T1000 (cell line): ENCODE measurements at places on chromosomes 1 and 21.

DNA sequence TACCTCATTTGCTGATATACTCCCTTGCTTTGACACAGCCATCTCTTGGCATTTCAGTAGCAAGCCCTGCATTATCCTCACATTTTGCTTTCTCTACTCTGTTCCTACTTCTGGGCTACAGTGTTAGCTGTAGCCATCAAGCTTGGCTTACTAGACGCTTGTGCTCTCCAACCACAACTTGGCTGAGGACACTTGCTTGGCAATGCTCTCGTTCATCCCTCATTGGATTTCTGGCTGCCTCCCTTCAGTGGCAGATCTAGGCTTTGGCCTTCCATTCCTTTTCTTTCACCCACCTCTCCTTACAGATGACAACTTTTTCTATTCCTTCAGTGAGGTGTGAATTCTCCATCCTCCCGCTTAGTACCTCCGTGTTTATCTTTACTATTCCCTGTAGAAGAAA is 428.7 kb upstream of the LRRC7 start:
- DNase-seq, result no peak

DNA sequence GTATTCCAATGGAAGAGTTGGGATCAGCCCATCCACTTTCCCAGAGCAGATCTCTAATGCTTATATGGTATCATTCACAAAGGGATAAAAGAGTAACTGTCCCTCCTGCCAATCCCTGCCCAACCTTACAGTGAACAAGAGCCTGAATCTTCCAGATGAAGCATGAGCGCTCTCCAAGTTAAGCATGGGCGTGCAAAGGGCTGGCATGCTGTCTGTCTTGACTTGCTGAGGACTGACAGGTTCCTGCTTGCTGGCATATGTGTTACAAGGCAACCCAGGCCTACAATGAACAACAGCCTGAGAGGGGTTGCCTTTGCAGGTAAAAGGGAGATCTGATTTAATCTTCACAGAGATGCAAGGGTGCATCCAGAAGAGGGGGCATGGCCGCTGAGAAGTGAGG is 155.6 kb upstream of the SOD1 start:
- no peak for DNase-seq

DNA sequence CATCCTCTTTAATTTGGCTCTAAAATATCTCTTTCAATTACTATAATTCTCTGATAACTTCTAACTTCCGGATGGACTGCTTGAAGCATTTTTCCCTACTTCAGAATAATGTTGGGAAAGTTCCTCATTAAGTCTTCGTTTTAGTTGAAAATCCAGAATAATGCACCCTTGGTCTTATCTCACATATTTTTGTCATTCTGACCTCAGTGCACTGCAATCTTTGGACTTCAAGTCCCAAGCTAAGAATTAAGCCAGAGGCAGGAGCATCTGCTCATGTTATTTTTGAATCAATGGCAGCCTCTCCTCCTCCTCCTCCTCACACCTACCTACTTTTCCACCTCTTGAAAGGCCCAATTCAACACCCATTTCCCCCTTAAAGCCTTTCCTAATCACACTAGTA is 169.8 kb downstream of the CYYR1 start:
- no peak for DNase-seq

DNA sequence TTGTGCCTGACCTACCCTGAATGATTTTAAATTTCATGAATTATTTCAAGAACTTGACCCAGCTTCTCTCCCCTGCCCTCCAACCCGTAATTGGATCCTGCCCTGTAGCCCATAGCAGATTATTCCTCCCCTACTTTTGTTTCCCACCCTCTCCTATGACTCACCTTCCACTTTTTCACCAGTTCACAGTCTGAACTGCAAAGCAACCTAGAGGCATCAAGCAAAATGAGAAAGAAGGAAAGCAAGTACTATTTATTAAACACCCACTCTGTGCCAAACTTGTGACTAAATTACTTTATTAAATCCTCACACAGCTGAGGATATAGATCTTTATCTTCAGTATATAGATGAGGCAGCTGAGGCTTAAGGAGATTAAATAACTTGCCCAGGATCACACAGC is 20.7 kb upstream of the IKBKE start:
- no peak for DNase-seq

DNA sequence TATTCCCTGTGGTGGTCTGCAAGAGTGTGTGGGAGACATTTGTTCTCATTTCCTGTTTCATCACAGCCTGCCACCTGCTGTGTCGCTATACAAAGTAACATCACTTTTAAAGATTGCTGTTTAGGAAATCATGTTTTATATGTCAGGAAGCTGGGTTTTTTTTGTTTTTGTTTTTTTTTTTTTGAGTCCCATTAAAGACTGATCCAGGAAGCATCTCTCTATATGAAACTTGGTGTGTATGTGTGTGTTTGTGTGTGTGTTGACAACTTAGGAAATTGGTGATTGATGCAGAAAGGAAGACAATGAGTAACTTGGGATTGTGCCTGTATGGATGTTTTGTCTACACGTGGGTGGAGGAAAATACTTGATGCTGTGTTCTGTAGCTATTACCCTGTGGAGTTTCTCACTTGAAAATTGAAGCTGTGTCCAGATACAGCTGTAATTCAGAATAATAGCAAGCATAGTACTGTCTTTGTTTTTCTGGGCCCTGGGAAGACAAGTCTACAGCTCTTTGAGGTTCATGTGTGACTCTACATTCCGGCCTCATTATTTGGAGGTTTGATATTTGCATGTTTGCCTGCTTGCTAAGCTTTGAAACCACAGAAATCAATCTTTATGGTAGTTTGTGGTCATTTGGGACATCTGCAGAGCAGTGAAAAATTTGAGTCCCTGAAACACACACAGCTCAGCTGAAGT is 47.9 kb downstream of the LAMC1 start:
- DNase-seq, result peak; percentile 5

DNA sequence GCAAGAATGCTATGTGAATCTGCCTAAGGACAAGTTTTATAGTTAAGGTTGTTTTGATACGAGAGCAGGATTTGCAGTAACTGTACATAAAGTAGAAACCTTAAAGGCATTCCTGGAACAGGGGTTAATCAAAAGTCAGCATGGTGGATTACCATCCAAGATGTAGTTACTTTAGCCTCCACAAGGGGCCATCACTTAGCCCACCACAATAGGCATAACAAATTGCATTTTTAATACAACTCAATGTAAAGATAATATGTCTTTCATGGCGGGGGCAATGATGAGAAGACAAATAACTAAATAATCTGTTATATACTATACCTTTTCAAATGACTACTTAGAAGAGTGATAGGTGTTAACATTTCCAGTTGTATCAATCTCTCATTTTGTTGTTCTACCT is 611.2 kb upstream of the ADGRL4 start:
- no peak for DNase-seq

GRCh38 chr1:201999625-202000238 is 10.7 kb upstream of the ELF3 start:
- no peak for DNase-seq

DNA sequence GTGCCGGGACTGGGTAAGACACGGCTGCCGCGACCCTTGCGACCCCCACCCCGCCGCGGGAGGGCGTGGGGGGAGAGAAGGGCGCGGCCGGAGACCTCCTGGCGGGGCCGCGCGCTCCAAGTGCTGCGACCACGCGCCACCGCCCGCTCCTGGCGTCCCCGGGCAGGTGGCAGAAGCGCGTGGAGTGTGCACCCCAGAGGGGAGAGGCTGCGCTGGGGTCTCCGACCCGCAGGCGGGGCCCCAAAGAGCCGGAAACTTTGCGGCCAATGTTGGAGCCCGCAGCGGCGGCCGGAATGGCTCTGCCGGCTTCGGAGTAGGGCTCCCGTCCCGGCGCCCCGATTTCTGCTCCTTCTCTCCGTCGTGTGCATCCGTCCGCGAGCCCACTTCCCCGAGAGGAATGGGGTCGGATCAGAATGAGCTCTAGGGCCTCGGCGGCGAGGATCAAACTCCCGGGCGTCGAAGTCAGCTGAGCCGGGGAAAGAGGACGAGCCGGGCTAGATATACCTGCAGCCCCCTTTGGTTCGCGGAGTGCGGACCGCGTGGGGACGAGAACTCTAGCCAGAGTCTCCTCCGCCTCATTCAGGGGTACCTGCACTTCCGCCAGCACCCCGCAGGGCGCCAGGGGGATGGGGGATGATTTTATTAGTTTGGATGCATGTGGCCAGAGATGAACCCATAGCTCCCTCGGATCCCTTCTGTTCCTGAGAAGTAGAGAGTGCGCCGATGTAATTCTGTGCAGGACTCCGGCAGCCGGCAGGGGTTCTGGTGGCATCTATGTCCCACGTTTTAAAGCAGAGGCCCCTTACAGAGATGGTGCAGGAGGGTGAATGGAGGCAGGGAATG is 751 bp downstream of the STUM start:
- DNase-seq, result no peak

- DNase-seq, result no peak
Observed at GRCh38 chr1:171954361-171954760, 113.1 kb downstream of the DNM3 start.

DNA sequence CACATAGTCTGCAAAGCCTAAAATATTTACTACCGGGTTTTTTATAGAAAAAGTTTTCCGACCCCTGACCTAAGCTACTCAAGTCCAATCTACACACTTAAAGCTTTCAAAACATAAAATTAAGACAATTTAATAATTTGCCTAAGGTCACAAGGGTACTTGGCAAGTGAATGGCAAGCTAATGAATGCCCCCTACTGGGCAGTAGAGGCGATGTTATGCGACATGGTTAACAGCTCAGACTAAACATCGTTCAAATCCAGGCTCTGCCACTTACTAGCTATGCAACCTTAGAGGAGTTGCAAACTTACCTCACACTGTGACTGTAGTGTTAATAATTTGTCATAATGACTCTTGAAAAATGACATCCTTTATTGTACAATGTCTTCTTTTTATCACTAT is 317.2 kb upstream of the NFIA start:
- no peak for DNase-seq

DNA sequence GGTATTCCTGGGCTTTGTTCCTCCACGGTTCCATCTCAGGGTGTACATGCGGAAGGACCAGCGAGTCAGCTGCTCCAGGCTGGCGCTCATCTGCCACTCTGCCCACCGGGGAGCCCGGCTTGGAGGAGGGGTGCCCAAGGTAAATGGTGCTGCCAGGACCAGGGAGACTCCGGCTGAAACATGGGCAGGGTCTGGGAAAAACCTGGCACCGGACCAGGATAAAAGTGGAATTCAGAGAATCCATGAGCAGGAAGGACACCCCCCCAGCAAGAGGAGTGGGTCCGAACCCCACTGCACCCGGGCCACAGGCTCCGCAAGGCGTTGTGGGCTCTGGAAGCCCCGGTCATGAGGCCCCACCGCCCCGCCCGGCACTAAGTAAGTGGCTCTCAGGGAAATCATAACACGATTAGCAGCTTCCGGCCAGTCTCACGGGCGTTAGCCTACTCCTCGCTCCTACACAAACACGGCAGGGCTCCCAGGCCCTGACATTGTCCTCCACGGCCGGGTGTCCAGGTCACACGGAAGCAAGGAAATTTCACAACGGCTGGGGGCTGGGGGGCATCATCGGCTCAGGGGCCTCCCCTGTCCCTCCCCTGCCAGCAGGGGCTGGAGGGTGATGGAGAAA is 21.1 kb downstream of the MEGF6 start:
- DNase-seq, result no peak

- no peak for DNase-seq
Observed at GRCh38 chr1:29311352-29312030, 75.2 kb downstream of the PTPRU start.

GRCh38 chr1:207888652-207889051 is 22.3 kb downstream of the CD34 start:
- peak; percentile 14 for DNase-seq

GRCh38 chr1:229034342-229034741 is 236.6 kb upstream of the RAB4A start:
- no peak for DNase-seq

DNA sequence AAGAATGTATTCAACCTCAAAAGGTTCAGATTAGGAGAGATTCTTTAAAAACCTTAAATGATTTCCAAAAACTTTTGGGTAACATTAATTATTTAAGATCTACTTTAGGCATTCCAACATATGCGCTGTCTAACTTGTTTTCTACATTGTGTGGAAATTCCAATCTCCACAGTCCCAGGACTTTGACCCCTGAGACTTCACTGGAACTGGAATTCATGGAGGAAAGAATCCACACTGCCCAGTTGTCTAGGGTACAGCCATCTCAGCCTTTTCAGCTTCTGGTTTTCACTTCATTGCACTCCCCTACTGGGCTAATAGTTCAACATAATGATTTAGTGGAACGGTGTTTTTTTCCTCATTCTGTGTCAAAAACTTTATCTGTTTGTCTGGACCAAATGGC is 161.5 kb downstream of the IER5 start:
- no peak for DNase-seq

- no peak for DNase-seq
Observed at GRCh38 chr1:212909652-212910063, 40.7 kb upstream of the VASH2 start.

DNA sequence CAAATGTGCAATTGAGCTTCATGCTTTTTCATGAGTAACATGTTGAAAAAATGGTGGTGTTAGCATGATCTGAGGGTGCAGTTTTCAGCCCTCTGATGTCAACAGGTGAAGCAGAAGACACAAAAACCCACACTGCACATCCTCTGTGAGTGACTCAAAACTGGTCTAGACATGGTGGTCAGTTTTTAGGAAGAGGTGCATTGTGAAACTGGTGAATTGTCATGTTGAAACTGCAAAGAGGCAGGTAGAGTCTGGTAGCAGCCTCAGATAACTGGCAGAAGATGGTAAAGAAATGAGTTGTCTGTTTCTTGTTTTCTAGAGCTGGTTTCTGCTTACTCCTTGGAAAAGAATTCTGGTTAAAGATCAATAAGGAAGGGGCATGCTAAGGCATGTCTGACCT is 97.3 kb upstream of the HMCN1 start:
- no peak for DNase-seq

- DNase-seq, result no peak
Observed at GRCh38 chr1:225449774-225450173, 21.9 kb upstream of the LBR start.

GRCh38 chr1:234963180-234963903 is 165.3 kb downstream of the TOMM20 start:
- DNase-seq, result peak; percentile 73

DNA sequence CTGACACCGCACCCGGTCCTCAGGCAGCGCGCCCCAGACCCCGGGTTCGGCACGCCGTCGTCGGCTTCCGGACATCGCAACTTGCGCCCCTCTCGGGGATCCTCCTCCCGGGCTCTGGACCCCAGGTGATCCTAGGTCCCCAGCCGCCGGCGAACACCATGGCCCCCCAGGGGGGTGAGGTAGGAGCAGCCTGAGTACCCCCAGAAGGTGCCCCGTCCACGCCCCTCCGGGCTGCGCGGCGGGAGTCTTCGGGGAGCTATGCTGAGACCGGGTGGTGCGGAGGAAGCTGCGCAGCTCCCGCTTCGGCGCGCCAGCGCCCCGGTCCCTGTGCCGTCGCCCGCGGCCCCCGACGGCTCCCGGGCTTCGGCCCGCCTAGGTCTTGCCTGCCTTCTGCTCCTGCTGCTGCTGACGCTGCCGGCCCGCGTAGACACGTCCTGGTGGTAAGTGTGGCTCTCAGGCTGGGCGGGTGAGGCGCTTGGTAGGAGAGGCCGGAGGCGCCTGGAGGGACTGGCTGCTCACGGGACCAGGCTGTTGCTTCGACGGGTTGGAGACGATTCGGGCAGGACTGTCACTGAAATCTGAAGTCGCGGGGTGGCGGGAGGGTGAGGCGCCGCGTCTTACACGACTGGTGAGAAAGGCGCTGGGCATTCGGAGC is 367 bp downstream of the WNT2B start:
- DNase-seq, result no peak
